PC-3 (cell line): ENCODE measurements at places on chromosomes 16 and 17. TPM values are rescaled to one million over a fixed set of nuclear protein-coding genes. Genes with fewer than 3 reads are reported as not detected.

GLP2R gene
- total RNA-seq = 0.06 and 0.22 TPM in 2 replicates

PRSS53 gene
- total RNA-seq = 3.8 and 5.8 TPM in 2 replicates

OR4D1 gene
- total RNA-seq = not detected in 2 replicates

DNA sequence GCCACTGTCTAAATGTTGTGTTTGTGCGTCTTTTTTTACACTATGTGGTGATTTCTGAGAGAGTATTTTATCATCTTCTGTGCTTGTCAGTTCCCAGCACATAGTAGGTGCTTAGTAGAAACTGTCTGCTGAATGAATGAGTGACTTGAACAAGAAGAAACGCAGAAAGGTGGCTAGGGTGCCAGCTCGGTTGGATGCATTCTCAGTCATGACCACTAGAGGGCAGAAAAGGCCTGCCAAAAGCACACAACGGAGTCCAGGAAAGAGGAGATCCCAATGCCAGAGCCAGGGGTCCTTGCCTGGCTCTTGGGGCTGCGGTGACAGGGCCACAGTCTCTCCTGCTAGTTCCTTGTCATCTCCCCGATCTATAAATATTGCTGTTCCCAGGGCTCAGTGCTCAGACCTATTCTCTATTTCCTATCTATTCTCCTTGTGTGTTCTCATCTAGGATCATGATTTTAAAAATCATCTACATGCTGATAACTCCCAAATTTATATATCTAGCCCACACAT, 57.3 kb upstream of the CCL1 start:
- peak; percentile 68 for DNase-seq

DNA sequence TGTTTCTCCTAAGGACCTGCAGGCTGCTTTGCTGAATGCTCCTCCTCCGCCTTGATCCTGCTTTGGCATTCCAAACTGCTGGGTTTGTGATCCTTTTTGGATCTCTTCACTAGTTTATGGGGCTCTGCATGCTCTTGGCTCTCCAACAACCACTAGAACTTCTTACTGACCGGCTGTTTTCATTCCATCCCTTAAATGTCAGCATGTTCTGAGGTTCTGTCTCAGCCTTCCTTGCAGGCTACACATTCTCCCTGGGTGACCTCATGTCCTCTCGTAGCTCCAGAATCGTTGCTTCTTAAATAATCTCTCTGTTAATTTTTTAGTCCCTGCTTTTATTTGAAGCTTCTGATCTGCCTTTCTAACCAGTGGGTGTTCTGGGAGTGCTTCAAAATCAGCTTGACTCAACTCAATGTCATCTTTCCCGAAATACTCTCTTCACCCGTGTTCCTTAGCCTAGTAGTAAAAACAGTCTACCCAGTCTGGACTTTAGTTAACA, 119.0 kb upstream of the HS3ST2 start:
- no peak for DNase-seq
